ENCODE measurements at places on chromosomes 2 and 18.
A peak's percentile ranks its signal among the peaks of the same experiment; 100 is the strongest.

- no peak for DNase-seq
These were observed 57.3 kb downstream of the SLC8A1 start for GRCh38 chr2:40394597-40394996.

- peak; percentile 28 for DNase-seq
These were observed 4.2 kb upstream of the POU3F3 start for GRCh38 chr2:104849618-104850141.

DNA sequence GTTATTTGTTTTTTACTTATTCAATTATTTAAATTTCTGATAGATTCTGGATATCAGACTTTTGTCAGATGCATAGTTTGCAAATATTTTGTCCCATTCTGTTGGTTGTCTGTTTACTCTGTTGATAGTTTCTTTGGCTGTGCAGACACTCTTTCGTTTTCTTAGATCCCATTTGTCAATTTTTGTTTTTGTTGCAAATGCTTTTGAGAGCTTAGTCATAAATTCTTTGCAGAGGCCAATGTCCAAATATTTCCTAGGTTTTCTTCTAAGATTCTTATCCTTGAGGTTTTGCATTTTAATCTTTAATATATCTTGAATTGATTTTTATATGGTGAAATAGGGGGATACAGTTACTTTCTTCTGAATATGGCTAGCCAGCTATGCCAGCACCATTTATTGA lies 112.7 kb upstream of the SESTD1 start:
- peak; percentile 30 for DNase-seq

DNA sequence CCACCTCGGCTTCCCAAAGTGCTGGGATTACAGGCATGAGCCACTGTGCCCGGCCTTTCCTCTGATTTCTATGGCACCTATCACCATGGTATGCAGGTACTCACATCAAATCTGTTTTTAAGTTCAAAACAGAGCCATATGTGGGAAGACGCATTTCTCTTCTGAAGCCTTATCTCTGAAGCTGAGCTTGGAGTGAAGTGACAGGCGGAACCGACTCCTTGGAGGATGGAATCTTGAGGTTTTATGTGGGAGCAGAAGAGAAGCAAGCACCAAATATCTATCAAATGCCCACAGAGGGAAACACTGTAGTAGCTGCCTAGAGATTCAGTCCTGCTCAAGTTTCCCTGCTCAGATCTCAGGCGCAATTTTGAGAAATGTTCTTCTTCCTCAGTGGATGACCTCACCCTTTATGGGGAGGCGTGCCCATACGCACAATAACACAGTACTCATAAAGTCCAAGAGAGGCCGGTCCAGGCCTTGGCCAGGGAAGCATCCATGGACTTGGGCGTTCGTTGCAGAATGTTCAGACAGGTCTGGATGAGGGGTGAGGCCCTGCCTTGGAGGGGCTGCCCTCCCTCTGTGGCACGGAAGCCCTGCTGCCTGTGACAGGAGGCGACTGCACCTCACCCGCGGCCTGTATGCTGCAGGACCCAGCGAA lies 67.9 kb downstream of the HNRNPLL start:
- DNase-seq, result no peak

- peak; percentile 73 for DNase-seq
These were observed 46.5 kb downstream of the MBP start for GRCh38 chr18:77086034-77086433.

DNA sequence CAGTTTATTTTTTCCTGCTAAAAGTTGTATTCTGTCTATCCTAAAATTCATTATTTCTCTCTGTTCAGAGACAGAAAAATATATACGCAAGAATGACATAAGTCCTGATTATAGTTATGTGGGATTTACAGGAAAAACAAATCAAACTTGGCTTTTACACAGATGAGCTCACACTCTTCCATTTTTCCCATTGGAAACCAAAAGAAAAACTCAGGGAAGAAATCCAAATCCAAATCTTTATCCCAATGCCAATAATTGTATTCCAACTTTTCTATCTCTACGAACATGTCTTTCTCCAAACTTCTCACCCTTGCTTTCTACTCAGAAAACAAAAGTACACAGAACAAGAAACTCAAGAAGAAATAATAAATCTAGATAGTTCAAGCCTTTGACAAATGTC lies 249.1 kb upstream of the TMEFF2 start:
- no peak for DNase-seq
